Foreskin fibroblast (primary cell): ENCODE measurements at places on chromosomes 16 and 17.

DNA sequence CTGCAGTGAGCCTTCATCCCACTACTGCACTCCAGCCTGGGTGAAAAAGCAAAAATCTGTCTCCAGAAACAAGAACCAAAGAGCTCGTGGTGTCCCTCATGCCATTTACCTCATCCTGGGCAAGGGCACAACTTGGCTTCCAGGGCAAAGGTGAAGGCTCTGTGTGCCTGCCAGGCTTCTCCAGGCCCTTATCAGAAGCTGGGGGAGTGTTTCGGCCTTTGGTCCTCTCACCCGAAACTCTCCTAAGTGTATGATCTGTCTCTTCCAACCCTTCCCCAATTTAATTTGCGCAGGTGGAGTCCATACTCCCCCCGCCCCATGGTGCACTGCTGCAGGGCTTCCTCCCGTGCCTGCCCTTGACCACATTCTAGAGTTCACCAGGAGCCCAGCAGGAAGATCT is 1.1 kb downstream of the CES2 start:
- DNase-seq, result no peak

GRCh38 chr17:78344666-78345065 is 15.2 kb downstream of the SOCS3 start:
- DNase-seq, result no peak

DNA sequence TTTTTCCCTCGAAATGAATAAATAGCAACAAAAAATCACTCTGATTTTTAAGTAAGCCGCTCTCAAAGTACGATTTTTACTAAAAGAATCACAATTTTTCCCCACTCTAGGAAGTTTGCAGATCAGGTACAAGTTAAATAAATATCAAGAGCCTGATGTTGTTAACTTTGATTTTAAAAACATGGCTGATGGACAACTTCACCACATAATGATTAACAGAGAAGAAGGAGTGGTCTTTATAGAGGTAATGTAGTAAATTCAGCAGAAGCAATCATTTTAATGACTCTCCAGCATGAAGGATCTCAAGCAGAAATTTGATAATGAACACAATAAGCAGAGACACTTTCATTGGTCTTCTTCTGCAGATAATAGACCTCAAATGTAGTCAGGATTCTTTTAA is 262.4 kb downstream of the CNTNAP4 start:
- DNase-seq, result no peak

DNA sequence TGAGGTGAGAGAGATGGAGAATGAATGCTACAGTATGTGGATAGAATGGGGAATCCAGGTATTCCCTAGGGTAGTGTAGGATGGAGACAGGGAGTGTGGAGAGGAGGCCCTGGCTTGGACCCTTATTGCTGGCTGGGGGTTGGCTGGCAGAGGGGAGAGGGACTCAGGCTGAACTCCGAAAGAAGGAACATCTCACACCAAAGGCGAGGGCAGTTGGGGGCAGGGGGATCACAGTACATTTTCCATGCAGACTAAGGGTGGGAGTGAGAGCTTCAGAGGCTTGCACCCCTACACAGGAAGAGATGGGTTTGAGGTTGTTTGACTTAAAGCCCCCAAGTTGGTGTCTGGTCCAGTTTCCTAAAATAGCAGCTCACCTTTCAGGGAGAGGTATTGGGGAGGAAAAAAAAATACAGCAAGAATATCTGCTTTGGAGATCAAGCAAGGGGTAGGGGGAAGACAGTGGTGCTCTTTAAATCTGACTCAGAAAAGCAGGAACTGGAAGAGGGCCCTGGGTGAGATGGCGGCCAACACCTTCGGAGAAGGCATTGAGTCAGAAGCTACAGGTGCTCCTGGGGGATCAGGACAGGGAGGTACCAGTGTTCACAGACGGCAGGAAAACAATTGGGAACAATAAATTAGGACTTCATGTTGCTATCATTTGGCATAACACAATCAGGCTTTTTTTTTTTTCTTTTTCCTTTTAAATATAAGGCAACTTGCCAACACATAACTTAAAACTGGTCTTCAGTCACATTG is 12.4 kb downstream of the TRAF4 start:
- DNase-seq, result no peak

DNA sequence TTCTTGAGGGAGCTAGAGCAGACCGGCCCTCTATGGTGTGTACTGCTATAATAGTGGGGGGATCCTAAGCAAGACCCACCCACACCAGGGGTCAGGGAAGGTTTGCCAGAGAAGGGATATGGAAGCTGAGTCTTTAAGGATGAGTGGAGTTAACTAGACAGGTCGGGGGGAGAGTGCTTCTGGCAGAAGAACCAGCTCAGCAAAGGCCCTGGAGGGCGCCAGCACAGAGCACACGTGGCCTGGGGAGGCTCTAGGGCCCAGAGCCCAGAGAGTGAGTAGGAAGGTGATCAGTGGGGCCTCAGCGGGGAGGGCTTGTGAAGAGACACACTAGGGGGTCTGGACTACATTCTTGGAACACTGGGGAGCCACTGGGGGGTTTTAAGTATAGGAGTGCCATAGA is 21.1 kb downstream of the NGFR start:
- DNase-seq, result no peak

GRCh38 chr16:12803203-12804093 is at the start of gene CPPED1:
TSS of gene CPPED1 (minus strand) at chr16:12803887. CDS start at chr16:12803776, 111 bp downstream.
- DNase-seq, result peak; percentile 98

GRCh38 chr16:64358291-64358690 is 763.6 kb downstream of the CDH11 start:
- no peak for DNase-seq

DNA sequence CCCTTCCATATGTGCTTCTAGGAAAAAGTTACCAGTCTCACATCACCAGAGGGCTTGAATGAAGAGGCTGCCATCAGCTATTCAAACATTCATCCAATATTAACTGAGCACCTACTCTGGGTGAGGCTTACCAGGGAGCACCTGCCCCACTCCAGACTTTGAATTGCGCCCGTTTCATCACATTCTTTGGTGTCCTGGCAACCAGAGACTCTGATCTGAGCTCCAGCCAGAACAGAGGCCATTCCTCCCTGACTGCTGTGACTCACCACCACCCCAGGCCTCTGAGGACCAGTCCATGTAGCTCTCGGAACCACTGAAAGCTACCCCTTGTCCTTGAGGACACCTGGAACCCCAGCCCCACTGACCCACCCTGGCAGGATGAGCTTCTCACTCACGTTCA is at the start of gene C16orf96:
TSS of gene C16orf96 (plus strand) at position 229 of the 400 bp plus-strand sequence. CDS start at position 379, 150 bp downstream.
- DNase-seq, result peak; percentile 31

GRCh38 chr17:8162233-8162996 is at the start of gene VAMP2:
TSS of gene VAMP2 (minus strand) at chr17:8162948. CDS start at chr17:8162879, 69 bp downstream.
- DNase-seq, result no peak
